ENCODE measurements at places on chromosomes 1 and 21. TPM values are rescaled to one million over a fixed set of nuclear protein-coding genes. Genes with fewer than 3 reads are reported as not detected.
A peak's percentile ranks its signal among the peaks of the same experiment; 100 is the strongest.

Gene PPT1
- total RNA-seq: 37.0 TPM

Gene MFAP2
- 132 TPM for total RNA-seq

- no peaks in the 10 kb centered on the region for H3K27me3 ChIP-seq
- peaks cover 7% of the 10 kb centered on the region for H3K4me1 ChIP-seq
- no peak for DNase-seq
- H3K27ac ChIP-seq: no peak overlapping the region
- no peaks in the 10 kb centered on the region for H3K36me3 ChIP-seq
Observed at GRCh38 chr1:40625076-40625475, 40.4 kb downstream of the RIMS3 start.

GRCh38 chr1:203465146-203465798, 10.3 kb upstream of the PRELP start:
- no peaks in the 10 kb centered on the region for H3K36me3 ChIP-seq
- DNase-seq: no peak
- peaks cover 2% of the 10 kb centered on the region for H3K27me3 ChIP-seq
- H3K4me3 ChIP-seq: no peak overlapping the region
- no peak overlapping the region for H3K27ac ChIP-seq
- peaks cover 13% of the 10 kb centered on the region for H3K4me1 ChIP-seq

- no peaks in the 10 kb centered on the region for H3K36me3 ChIP-seq
- H3K4me1 ChIP-seq: no peaks in the 10 kb centered on the region
- H3K27me3 ChIP-seq: no peaks in the 10 kb centered on the region
- DNase-seq: no peak
Observed at GRCh38 chr1:71269179-71269578, 188.3 kb upstream of the ZRANB2 start.

DNA sequence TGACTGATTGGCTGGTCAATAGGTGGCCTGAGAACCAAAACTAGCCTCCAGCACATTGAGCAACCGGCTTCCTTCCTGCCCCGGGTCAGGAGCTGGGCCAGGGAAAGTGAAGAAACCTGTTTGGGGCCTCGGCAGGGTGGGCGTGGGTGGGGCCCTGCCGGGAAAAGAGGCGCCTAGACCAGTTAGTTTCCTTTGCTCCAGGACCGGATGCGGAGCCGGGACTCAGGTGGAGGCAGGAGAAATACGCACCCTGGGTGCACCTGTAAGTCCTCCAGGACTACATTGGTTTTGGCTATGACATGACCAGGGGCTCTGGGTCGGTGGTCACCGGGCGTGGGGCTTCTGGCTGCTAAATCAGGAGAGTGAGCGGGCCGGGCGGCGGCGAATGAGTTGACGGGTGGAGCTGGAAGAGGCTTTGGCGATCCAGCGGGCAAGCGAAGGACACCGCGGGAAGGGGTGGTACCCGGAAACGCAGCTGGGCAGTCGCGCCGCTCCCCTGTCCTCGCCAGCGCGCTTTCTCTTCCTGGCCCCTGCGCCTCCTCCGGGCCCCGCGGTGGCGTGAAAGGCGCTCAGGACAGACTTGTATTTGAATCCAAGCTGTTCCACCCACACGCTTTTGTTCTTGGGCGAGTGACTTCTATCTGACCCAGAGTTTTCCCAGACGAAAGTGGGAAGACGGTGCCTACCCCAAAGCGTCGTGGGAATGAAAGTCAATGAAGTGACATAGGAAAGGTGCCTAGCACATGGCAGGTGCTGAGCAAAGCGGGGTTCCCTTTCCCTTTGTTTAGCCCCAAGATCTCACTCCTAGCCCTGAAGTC, 30.6 kb upstream of the JUN start:
- H3K4me3 ChIP-seq: no peak overlapping the region
- H3K4me1 ChIP-seq: peaks cover 59% of the 10 kb centered on the region
- H3K27ac ChIP-seq: peak overlapping the region; percentile 79
- peak; percentile 69 for DNase-seq
- no peaks in the 10 kb centered on the region for H3K27me3 ChIP-seq

DNA sequence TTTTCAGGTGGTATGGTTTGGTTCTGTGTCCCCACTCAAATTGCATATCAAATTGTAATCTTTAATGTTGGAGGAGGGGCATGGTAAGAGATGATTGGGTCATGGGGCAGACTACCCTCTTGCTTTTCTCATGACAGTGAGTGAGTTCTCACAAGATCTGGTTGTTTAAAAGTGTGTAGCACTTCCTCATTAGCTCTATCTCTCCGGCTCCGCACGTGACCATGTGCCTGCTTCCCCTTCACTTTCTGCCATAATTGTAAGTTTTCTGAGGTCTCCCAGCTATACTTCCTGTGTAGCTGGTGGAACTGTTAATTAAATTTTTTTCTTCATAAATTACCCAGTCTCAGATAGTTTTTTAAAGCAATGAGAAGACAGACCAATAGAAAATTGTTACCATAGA, 843.2 kb downstream of the AMY1C start:
- H3K27ac ChIP-seq: no peak overlapping the region
- no peaks in the 10 kb centered on the region for H3K36me3 ChIP-seq
- H3K4me1 ChIP-seq: no peaks in the 10 kb centered on the region
- no peaks in the 10 kb centered on the region for H3K27me3 ChIP-seq
- no peak for DNase-seq

GRCh38 chr1:11719313-11720032, 16.5 kb upstream of the AGTRAP start:
- peaks cover 3% of the 10 kb centered on the region for H3K4me1 ChIP-seq
- H3K27ac ChIP-seq: no peak overlapping the region
- H3K4me3 ChIP-seq: no peak overlapping the region

DNA sequence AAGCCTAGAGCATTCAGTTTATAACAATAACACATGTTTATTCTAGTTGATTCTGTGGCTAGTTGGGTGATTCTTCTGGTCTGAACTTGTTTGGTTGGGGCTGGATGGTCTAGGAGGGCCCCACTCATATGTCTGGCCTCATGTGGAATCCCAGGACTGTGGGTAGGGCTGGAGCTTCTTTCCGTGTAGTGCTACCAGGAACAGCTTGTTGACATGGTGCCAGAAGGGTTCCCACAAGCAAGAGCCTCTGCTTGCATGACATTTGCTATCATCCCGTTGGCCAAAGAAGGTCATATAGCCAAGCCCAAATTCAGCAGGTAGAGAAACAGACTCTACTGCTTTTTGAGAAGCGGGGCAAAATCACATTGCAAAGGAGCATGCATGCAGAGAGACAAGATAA, 67.6 kb upstream of the PPP2R5A start:
- no peak for DNase-seq
- H3K36me3 ChIP-seq: no peaks in the 10 kb centered on the region
- H3K27me3 ChIP-seq: no peaks in the 10 kb centered on the region
- H3K27ac ChIP-seq: no peak overlapping the region
- H3K4me1 ChIP-seq: peaks cover 18% of the 10 kb centered on the region
- H3K4me3 ChIP-seq: no peak overlapping the region

Gene KCNJ10
- total RNA-seq: 0.27 TPM

DNA sequence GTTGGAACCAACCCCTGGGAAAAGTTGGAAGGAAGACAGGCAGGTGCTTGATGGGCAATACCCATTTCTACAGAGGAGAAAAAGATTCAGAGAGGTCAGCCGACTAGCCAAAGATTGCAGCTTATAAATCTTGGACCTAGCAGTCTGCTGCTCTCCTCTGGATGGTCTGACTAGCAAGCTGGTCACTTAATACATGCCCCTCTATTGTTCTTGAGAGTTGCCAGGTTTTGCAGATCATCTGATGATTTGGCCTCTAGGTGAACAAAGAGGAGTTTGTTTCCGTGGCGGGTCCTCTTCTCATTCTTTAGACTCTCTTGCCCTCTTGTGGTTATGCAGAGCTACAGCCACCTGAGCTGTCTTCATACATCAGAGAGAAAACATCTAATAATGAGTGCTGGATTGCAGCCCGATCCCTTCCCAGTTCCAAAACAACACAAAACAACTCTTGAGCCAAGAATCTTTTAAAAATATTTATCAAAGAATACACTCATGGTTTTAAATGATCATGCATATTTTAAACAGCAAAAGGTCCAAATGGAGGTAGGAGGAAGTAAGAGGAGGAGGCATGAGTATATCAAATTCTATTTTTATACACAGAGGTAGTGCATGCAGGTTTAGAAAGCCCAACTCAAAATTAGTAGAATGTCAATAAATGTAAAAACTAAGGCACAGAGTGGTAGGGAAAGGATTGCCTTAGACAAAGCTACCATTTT, 115.7 kb downstream of the SLC30A10 start:
- DNase-seq: peak; percentile 68
- H3K4me1 ChIP-seq: peaks cover 5% of the 10 kb centered on the region
- no peak overlapping the region for H3K4me3 ChIP-seq
- H3K27ac ChIP-seq: no peak overlapping the region

DNA sequence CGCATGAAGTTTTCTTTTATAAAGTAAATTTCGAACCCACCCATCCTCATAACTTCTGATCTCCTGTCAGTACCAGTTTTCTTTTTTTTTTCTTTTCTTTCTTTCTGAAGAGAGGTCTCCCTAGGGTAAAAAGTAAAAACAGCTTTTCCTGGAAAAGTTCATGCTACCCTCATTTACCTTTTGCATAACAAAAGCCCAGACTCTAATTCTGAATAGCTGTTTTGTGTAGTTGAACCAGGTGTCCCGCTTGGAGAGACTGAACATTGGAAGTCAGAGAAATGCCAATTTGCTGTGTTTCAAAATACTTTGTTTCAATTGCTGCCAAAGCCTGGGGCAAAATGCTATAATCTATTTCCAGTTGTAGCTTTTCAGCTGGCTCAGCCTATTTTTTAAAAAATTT, 113.7 kb upstream of the RUNX1 start:
- peaks cover 11% of the 10 kb centered on the region for H3K4me1 ChIP-seq
- no peaks in the 10 kb centered on the region for H3K36me3 ChIP-seq
- H3K4me3 ChIP-seq: no peak overlapping the region
- H3K27me3 ChIP-seq: no peaks in the 10 kb centered on the region
- no peak overlapping the region for H3K27ac ChIP-seq
- DNase-seq: no peak

DNA sequence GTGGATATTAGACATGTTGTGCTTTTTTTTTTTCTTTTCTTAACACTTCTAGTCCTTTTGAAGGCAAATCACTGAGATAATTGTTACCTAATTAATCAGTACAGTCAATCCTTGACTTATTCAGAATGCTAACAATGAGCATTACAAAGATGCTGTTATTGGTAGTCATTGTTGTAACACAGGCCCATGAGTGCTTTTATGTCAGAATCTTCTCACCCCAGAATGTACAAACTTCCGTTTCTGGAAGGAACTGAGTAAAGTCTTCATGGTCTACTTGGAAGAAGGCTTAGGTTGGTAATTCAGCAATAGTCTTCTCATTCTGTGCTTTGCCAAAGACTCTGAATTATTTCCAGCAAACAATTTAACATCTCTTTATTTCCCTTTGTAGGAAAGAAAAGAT, 3.1 kb downstream of the KCNK1 start:
- peaks cover 8% of the 10 kb centered on the region for H3K4me1 ChIP-seq
- no peaks in the 10 kb centered on the region for H3K36me3 ChIP-seq
- H3K27ac ChIP-seq: no peak overlapping the region
- DNase-seq: no peak
- H3K27me3 ChIP-seq: peaks cover 4% of the 10 kb centered on the region

DNA sequence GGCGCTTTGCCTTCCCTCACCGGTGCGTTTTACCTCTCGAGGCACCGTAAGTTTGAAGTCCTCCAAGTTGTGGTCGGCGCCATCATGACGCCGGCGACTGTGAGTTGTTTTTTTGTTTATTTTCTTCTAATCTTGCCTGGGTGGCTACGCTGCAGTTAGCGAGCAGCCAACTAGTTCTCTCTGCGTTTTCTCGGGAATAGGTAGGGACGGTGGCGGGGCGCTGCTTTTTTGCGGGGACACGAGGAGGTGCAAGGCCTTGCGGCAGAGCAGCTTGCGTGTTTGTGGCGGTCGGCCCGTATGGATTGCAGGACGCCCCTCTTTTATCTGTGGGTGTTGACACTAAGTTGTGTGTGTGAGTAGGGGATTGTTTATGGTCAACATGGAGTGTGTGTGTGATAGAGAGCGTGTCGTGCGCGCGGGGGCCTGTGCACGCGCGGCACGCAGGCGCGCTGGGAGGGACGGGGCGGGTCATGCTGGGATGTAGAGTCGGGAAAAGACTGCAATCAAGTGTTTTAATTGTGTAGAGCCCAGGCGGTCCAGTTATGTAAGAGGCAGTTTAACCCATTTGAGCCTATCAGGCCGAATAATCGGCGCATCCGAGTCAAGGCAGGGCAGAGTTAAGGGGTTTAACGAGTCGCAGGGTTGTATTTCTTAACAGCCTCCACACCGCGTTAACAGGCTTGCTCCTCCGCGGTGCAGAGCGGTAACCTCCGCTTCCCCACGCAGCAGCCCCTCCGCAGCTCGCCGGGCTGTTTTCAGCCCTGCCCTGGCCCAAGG, 1.2 kb upstream of the NEGR1 start:
- H3K27me3 ChIP-seq: no peaks in the 10 kb centered on the region
- H3K4me1 ChIP-seq: peaks cover 6% of the 10 kb centered on the region
- no peaks in the 10 kb centered on the region for H3K36me3 ChIP-seq
- peak; percentile 69 for DNase-seq

DNA sequence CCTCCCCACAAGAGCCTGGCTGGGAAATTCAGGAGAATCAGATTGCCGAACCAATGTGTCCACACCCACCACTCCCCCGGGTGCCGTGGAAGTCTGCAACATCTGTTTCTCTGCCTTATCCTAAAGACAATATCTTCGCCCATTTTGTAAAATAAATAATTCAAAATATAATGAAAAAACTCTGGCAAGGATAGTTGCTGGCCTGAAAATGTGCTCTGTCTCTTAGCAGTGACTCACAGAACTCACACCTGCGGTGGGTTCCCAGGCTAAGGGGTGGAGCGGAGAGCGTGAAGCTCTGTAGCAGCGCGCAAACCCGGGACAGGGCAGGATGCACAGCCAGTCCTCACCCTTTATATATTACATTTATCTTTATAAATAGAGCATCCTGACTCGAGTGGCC, 99.9 kb downstream of the COLGALT2 start:
- H3K4me3 ChIP-seq: no peak overlapping the region
- DNase-seq: no peak
- H3K36me3 ChIP-seq: no peaks in the 10 kb centered on the region
- no peak overlapping the region for H3K27ac ChIP-seq
- H3K27me3 ChIP-seq: no peaks in the 10 kb centered on the region

Gene HAPLN2
- not detected for total RNA-seq

DNA sequence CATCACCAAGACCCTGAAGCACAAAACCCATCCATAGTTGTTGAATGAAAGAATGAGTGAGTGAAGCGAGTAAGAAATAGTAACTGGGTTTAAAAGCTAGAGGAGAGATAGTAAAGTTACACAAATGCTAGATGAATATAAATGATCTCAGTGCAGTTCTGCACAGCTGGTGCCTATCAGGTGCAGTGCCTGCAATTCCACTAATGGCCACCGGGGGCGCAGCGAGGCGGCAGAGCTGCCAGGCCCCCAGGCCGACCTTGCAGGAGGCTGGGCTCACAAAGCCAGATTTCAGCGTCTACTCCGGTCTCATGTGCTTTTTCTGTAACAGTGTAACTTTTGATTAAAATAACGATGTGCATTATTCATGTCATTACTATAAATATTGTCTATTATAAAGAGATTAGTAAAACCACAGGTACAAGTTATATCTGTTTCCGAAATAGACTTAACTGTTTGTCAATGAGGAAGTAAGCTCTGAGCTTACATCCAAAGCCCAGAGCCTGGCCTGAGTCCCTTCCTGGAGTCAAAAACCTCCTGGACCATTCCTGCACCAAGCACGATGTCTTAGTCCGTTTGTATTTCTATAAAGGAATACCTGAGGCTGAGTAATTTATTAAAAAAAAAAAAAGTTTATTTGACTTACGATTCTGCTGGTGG, 477.6 kb downstream of the NPHP4 start:
- no peaks in the 10 kb centered on the region for H3K36me3 ChIP-seq
- H3K4me1 ChIP-seq: no peaks in the 10 kb centered on the region
- no peak overlapping the region for H3K4me3 ChIP-seq
- H3K27me3 ChIP-seq: no peaks in the 10 kb centered on the region
- H3K27ac ChIP-seq: no peak overlapping the region

Gene ZMYND12
- 0.23 TPM for total RNA-seq
